ENCODE measurements at places on chromosomes 3 and 15. TPM values are rescaled to one million over a fixed set of nuclear protein-coding genes. Genes with fewer than 3 reads are reported as not detected.

- no peak for DNase-seq
Measured at GRCh38 chr3:11583235-11583634, 60.5 kb downstream of the VGLL4 start.

DNA sequence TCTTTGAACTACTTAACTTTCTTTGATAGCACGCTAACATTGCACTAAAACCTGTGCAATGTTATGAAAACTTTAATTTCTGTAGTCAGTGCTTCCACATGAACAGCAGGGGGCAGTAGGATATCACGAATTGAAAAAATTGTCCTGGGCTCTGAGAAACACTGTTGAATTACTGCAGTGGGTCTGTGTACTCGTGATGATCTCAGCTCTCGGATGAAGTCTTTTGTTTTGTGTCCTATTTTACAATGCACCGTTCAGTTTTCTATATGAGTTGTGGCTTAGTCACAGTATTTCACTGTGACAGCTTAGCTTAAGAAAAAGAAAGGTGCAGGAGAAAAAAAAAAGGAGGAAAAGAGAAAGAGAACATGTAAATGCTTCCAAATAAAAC, 141.3 kb upstream of the CCDC54 start:
- DNase-seq, result peak; percentile 76

- DNase-seq, result peak; percentile 59
Measured at GRCh38 chr3:23888617-23889228, 28.1 kb downstream of the NKIRAS1 start.

- DNase-seq, result no peak
Measured at GRCh38 chr15:39585871-39586301, 5.0 kb downstream of the THBS1 start.

DNA sequence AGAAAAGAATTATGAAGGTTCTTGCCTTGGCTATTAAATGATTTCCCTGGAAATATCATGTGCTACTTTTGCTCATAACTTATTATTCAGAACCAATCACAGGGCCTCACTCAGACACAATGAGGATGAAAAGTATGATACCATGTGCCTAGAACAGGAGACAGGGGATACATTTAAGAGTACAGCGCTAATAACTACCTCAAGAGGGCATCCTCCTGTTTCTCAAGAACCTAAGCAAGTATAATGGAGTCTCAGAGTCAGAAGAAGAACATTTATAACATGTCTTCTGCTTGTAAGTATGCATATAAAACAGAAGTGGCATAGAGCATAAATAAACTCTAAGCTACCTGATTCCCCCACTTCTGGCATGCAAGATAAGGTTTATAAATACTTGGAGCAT, 125.4 kb upstream of the MME start:
- peak; percentile 81 for DNase-seq

DNA sequence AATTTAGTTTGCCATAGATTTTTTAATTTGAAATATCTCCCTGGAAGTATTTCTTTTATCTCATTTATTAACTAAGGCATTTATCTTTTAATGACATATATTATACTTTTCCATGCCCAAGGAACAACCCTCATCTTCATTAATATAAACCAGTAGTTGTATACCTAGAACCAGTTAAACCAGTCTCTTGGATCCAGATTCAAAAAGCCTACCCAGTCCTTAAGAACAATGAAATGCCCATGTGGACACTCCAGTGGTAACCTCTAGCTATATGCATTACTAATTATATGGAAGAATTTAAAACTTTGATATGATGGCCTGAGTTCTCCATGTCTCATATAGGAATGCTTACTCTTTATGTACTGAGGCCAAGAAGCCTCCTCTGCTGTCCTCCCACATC, 4.8 kb downstream of the SIDT1 start:
- DNase-seq, result no peak

DNA sequence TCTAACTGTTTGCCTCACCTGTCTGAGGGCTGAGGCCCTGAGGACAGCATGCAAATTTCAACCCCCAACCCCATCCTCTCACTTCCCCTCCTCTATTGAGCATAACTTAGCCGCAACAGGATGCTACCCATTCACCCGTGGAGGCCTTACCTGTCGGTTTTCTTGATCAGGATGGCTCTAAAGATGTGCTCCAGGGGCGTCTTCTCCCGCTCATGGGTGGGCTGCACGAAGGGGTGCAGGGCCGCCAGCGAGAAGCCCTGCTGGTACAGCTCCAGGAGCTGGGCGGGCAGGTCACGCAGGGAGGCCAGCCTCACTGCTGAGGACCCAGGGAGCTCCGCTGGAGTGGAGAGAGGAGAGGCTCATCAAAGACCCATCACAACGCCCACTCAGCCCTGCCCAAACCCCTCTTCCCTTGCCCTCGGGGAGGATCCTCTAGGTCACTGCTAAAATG, 79.8 kb downstream of the RFTN1 start:
- no peak for DNase-seq

- no peak for DNase-seq
Measured at GRCh38 chr15:96180087-96180748, 150.3 kb upstream of the NR2F2 start.

DNA sequence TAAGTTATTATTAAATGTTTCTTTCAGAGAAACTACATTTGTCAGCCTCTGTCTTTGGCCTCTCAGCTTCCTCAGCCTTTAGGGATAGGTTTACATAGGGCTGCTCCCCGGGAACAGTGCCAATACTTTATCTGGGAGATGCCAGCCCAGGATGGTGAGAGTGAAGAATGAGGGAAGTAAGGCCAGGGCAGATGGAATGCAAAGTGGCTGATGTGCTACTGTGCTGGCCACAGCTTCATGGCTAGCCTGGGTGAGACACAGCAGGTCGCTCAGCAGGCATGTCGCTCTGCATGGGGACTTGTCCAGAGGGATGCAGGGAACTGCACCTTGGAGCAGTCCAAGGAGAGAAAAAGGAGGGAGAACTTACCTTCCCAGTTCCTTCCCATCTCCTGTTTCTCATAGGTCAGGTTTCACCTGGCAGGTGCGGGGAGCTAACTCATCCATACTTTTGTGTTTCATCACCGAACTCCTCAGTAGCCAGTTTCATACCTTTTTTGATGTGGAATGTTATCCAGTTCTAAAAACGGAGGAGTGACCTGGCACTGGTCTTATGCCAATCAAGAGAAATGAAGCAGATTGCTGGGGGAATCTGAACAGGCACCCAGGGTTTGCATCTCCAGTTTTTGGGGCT, 30.9 kb upstream of the C15orf39 start:
- peak; percentile 18 for DNase-seq

- DNase-seq, result no peak
Measured at GRCh38 chr15:100866386-100867330, 13.0 kb upstream of the ALDH1A3 start.

- peak; percentile 40 for DNase-seq
Measured at GRCh38 chr3:73073091-73073707, 11.7 kb downstream of the EBLN2 start.

DNA sequence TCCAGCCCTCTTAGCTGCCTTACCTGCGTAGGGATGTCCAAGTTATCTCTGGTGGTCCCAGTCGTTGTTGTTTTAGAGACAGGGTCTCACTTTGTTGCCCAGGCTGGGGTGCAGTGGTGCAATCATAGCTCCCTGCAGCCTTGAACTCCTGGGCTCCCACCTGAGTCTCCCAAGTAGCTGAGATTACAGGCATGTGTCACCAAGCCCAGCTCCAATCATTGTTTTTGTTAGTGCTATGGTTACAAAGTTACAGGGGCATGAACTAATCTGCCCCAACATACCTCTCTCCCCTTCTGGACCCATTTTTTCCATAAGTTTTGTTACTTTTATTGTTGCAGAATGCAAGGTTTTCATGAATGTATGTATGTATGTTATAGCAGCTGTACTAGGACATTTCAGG, 54.7 kb downstream of the CTDSPL2 start:
- DNase-seq, result peak; percentile 49

GRCh38 chr3:194806991-194807630, 121.4 kb downstream of the FAM43A start:
- no peak for DNase-seq

- no peak for DNase-seq
Measured at GRCh38 chr15:45021348-45021747, 1.6 kb upstream of the SORD start.

DNA sequence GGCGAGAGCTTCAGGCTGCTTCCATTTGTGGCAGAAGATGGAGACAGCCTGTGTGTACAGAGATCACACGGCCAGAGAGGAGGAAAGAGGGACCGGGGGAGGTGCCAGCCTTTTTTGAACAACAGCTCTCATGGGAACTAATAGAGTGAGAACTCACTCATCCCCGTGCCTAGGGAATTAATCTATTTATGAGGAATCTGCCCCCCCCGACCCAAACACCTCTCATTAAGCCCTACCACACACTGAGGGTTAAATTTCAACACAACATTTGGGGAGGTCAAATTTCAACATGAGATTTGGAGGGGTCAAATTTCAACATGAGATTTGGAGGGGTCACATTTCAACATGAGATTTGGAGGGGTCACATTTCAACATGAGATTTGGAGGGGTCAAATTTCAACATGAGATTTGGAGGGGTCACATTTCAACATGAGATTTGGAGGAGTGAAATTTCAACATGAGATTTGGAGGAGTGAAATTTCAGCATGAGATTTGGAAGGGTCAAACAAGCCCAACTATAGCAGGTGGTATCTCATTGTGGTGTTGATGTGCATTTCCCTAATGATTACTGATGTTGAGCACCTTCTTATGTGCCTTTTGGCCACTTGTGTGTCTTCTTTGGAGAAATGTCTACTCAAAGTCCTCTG, 20.6 kb upstream of the RFTN1 start:
- DNase-seq, result no peak

GRCh38 chr3:52402101-52402521, 42.8 kb downstream of the SEMA3G start:
- DNase-seq, result no peak

DNA sequence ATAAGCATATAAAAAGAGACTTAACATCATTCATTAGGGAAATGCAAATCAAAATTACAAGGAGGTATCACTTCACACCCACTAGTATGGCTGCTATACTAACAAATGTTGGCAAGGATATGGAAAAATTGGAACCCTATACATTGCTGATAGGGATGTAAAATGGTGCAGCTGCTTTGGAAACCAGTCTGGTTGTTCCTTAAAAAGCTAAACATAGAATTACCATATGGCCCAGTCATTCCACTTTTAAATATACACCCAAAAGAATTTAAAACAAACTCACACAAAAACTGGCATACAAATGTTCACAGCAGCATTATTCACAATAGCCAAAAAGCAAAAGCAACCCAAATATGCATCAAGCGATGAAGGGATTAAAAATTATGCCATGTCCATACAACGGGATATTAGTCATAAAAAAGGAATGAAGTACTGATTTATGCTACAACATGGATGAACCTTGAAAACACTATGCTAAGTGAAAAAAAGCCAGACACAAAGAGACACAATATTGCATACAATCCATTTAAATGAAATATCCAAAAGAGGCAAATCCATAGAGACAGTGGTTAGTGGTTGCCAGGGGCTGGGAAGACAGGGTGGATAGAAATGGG, 118.3 kb downstream of the OSBPL10 start:
- DNase-seq, result no peak

- no peak for DNase-seq
Measured at GRCh38 chr15:85097250-85097649, 115.6 kb downstream of the PDE8A start.

DNA sequence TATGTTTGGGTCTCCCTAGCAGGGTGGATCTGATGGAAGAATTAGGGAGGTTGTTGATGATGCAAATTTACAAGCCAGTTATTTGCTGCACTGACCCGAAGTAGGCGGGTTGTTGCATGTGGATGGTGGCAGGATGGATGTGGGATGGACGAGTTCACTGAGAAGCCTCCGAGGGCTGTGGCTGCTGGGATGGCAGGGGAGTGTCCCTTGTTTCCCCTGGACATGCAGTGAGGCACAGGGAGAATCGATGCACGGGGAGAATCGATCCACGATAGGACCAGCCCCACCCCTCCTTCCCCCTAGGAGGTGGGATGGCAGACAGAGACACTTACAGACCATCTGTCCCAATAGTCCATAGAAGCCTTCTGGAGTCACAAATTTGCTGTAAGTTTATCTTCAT, 31.0 kb upstream of the KLF13 start:
- no peak for DNase-seq

GRCh38 chr15:56815247-56815646, 81.9 kb upstream of the ZNF280D start:
- DNase-seq, result no peak

- DNase-seq, result no peak
Measured at GRCh38 chr3:157718800-157719199, 215.6 kb upstream of the VEPH1 start.

DNA sequence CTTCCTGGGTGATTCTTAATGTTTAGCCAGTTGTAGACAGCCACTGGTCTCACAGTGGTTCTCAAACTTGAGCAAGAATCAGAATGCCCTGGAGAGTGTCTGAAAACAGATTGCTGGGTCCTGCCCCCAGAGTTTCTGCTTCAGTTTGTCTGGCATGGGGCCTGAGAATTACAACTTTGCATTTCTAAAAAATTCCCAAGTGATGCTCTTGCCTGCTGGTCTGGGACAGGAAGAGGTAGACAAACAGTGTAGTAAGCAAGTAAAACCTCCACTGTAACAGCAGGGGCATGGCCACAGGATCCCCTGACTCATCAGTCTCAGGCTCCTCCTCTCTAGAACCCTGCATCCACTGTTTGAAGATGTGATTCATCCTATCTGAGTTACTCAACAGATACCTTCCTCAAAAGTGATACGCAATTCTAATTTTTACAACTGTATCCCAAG, 36.5 kb downstream of the DZIP1L start:
- DNase-seq, result peak; percentile 95

- no peak for DNase-seq
Measured at GRCh38 chr3:120752230-120752629, 9.7 kb downstream of the GTF2E1 start.

DNA sequence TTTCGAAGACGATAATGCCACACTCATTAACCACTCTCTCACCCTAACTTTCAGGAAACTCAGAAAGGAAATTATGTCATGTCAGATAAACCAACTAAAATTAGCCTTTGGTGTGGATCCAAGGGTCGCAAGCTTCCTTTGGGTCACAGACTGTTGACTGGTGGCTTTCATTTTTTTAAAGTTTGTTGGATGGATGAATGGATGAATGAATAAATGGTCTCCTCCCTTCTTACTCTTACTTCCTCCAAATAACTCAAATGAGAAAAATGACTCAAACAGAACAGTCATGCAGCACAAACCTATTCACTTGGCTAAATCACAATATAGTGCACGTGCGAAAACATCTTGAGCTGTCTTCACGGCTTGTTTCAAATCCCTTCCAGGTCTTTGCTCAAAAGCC, 82.9 kb upstream of the HACD2 start:
- peak; percentile 42 for DNase-seq

- DNase-seq, result no peak
Measured at GRCh38 chr15:49179433-49180190, 9.6 kb downstream of the GALK2 start.

GRCh38 chr3:69079269-69080159, 651 bp downstream of the UBA3 start:
- DNase-seq, result no peak

Gene CTXND1
- not detected for total RNA-seq

Gene TEX55
- not detected for total RNA-seq

Gene SCAANT1
- total RNA-seq, result not detected

Gene RETNLB
- total RNA-seq, result not detected

Gene SLC24A1
- total RNA-seq, result 4.5 TPM

Gene GOLGA8G
- 0.05 TPM for total RNA-seq

Gene PLA2G4F
- total RNA-seq, result 2.1 TPM

Gene CSPG5
- total RNA-seq, result 0.40 TPM

Gene FAH
- 44.9 TPM for total RNA-seq

Gene PLSCR2
- 1.4 TPM for total RNA-seq

Gene GOLGA6L7
- total RNA-seq, result not detected

Gene SEMA3B
- total RNA-seq, result 27.0 TPM

Gene ARGFX
- total RNA-seq, result not detected

Gene NAALADL2
- 6.0 TPM for total RNA-seq

Gene PCOLCE2
- 4.7 TPM for total RNA-seq

Gene VGLL3
- 16.0 TPM for total RNA-seq

Gene RBPMS2
- total RNA-seq, result 0.05 TPM

Gene HTR3E
- not detected for total RNA-seq

Gene GAP43
- total RNA-seq, result not detected

Gene ITIH1
- not detected for total RNA-seq
